ENCODE measurements at places on chromosomes 1 and 21.

DNA sequence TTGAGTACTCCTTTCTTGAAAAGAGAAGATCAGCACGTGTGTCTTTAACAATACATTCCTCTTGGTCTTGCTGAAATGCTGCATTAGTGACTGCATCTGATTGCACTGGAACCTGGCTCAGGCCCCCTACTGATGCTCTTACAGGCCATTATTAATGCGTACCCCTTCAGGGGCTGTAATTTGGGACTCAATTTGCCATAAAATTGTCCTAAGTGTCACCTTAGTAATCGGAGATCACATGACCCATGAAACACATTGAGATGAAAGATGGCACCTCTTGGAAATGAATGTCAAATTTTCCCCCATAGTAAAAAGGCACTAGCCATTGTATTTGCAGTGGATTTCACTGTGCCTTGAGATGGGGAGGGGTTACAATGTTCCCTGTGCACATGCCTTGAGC lies 563.3 kb downstream of the KIF26B start:
- no peak for DNase-seq

DNA sequence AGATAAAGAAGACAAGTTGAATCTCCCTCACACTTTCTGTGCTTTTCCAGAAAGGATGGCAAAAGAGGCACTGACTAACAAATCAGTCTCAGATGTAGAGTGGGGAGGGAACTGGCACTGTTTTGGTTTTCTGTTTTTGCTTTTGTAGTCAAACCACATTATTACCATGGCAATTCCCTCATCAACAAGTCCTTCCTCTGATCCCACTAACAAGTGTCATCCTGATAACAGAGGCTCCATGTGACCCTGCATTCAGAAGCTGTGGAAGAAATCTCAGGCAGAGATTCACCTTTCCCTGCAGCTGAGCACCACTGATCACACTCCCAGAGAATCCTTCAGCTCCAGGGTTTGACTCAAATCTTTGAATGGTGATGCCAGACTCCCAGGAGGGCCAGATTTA lies 203.4 kb downstream of the TNR start:
- no peak for DNase-seq

GRCh38 chr1:150257624-150258585 lies at the start of gene CA14:
Gene CA14 (plus strand): TSS chr1:150257774. CDS start chr1:150258129, 355 bp downstream.
- no peak for DNase-seq

- DNase-seq = no peak
Observed at GRCh38 chr1:189774721-189775287, 702.9 kb downstream of the BRINP3 start.

- peak; percentile 91 for DNase-seq
Observed at GRCh38 chr1:234214129-234214910, 158.9 kb upstream of the COA6 start.

Data from esophagus muscularis mucosa (tissue), 4 donors.